Hippocampal formation (tissue), 2 donors: ENCODE measurements at places on chromosomes 12 and 14.

DNA sequence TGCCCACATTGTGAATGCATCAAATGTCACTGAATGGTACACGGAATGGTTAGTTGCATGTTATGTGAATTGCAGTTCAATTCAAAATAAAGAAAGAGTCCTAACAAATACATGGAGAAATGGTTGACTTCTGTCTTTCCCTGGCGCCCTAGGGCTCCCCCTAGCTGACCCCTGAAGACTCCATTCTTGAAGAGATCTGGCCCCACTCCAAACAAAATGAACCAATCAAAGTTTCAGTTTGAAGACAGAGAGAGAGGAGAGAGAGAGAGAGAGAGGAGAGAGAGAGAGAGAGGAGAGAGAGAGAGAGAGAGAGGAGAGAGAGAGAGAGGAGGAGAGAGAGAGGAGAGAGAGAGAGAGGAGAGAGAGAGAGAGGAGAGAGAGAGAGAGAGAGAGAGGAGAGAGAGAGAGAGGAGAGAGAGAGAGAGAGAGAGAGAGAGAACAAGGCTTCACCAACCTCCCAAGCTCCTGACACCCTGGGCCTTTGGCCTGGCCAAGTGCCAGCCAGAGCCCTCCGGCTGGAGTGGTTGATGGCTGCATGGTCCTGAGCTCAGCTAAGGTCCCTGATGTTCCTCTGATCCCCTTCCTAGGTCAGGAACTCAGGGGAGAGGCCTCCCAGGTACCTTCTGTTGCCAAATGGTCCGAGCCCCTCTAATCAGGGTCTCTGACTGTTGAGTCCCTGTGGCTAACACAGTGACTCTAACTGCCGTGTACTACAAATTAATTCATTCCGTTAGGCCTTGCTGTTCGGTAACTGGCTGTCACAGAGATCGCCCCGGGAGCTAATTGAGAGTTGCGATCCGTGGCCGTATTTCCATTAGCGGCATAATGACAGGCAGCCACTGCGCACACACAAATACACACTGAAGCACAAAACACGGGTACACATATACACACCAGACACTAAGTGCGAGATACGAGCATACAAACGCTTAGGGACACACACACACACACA is 188.8 kb downstream of the ESRRB start:
- no peak for DNase-seq

GRCh38 chr12:94725375-94726168 is 75.2 kb upstream of the TMCC3 start:
- no peak for DNase-seq

DNA sequence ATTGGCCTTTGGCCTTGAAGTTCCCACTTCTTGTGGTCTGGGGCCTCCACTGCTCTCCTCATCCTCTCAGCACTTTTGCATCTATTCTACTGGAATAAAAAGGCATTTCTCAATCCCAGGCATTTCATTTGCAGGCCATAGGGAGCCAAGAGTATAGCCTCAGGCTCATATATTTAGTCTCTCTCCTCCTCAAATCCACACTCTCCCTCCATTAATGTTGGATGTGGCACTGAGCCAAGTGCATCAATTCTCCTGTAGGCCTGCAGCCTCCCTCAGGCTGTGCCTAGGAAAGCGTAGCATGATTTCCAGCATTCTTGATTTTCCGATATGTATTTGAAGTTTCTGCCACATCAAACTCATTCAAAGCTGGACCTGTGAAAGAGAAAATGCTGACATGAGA is 211.5 kb upstream of the CPNE8 start:
- no peak for DNase-seq

DNA sequence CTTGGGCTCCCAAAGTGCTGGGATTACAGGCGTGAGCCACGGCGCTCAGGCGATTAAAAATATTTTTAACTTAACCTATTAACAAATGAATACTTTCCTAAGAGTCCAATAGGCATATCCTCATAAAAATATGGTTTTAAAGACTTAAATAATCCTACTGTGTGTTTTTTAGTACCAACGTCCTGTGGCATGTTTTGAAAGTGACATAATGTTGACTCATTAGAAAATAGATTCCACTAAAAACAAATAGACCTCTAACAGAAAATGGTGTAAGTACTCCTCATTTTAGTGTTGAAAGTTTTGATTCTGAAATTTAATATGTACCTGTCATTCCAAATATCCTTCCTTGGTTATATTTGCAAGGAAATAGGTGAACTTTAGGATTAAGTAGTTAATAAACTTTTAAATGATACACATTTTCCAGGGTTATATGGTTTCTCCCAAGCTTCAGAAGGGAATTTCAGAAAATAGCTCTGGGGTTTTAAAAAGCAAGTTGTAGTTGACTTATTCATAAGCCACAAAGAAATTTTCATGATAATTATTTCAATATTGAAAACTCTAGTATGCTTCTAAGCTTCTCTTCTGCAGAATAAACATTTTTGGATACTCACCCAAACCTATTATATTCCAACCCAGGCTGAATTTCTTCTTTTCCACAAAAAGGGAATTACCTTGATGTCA is 12.1 kb upstream of the LUM start:
- no peak for DNase-seq

DNA sequence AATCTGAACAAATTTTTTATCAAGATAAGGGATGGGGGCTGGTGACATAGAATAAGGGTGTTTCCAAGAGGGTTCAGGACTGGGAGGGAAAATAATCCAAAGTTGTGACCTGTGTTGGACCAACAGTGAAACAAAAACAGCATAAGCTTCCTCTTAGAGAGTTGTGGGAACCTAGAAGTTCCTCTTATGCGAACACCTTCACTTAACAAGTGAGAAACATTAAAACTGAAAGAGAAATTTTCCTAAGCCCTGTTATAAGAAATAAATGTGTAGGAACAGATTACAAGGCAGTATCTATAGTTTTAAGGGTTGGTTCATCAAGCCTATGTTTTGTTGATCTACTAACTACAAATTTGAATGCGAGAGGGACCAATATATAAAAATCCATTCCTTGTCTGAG is 58.4 kb downstream of the LLPH start:
- DNase-seq: no peak

DNA sequence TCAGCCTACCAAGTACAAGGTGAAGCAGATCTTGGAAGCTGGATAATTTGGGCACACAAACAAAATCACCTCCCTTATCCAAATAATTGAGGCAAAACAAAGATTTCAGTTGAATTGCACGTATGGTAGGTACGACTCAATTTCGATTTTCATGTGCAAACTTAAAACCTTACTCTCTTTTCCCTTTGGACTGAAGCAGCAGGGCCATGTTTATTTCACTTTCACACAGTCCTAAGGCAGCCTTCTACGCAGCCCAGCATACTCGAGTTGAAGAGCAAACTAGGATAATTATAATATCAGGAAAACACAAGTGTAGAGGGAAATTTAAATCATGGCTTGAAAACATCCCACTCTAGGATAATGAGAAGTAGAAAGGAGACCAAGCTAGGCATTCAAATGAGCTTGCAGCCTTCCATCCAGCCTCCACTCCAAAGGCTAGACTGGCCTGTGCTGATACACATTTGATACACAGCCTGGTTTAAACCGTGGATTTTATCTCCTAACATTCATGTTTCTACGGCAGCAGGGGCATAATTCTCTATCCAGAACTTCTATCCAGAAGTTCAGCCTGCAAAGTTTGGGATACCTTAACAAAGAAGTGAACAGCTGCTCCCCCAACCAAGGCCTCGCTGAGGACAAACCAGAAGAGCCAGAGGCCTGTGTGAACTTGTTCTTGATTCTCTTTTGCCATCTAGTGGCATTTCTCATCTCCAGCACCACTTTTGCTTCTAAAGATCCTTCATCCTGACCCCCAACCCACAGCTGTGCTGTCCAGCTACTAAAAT is 2.4 kb upstream of the RNASE7 start:
- DNase-seq: peak; percentile 89

- DNase-seq: no peak
These were observed 11.7 kb downstream of the HDAC7 start for GRCh38 chr12:47808050-47808449.

GRCh38 chr12:89547101-89547500 is 21.3 kb upstream of the POC1B start:
- DNase-seq: no peak

DNA sequence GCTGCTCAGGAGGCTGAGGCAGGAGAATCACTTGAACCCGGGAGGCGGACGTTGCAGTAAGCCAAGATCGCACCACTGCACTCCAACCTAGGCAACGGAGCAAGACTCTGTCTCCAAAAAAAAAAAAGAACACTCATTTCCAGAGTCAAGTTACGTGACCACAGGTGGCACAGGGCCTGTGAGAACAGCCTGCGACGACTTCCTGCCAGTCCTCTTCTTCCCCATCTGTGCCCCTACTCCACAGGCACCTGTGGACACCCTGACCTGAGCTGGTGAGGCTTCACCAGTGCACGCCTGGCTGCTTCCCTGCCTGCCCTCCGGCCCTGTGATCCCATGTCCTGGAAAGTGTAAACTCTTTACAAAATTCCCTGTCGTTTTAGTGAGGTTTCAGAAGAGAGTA is 77.7 kb downstream of the PPP2R5C start:
- DNase-seq: no peak

DNA sequence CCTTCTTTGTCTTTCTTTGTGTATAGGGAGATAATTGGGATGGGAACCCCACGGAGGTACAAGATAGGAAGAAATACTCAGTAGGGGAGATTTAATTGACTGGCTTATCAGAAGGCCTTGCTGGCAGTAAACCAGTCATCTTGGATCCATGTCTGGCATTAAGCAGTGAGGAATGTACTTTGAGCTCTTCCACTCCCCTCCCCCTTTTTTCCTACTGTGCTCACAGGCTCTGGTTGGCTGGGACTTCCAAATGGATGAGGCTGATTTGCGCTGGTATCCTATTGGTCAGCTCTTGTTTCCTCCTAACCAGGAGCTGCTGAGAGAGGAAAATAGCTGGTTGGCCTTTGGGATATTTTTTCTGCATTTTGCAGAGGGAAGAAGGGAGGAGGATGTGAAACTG is 24.7 kb downstream of the NGDN start:
- DNase-seq: no peak

- DNase-seq: no peak
These were observed 9.8 kb upstream of the MCRS1 start for GRCh38 chr12:49577589-49578315.

DNA sequence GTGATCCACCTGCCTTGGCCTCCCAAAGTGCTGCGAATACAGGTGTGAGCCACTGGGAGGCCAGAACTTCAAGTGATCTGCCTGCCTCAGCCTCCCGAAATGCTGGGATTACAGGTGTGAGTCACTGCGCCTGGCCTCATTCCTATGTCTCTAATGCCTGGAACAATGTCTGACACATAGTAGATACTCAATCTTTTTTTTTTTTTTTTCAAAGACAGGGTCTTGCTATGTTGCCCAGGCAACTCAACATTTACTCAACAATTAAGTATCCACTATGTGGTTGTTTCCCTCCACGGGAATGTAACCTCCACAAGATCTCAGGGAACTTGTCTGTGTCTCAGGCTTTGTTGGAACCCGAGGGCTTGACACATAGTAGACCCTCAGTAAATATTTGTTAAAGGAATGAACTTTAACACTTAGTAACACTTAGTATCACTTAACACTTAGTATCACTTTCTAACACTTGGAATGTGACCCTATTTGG is 3.0 kb upstream of the TMEM120B start:
- DNase-seq: no peak

- DNase-seq: no peak
These were observed 4.6 kb downstream of the ZC3H10 start for GRCh38 chr12:56122637-56123036.

GRCh38 chr14:82079553-82079952 is 545.9 kb upstream of the SEL1L start:
- DNase-seq: no peak

DNA sequence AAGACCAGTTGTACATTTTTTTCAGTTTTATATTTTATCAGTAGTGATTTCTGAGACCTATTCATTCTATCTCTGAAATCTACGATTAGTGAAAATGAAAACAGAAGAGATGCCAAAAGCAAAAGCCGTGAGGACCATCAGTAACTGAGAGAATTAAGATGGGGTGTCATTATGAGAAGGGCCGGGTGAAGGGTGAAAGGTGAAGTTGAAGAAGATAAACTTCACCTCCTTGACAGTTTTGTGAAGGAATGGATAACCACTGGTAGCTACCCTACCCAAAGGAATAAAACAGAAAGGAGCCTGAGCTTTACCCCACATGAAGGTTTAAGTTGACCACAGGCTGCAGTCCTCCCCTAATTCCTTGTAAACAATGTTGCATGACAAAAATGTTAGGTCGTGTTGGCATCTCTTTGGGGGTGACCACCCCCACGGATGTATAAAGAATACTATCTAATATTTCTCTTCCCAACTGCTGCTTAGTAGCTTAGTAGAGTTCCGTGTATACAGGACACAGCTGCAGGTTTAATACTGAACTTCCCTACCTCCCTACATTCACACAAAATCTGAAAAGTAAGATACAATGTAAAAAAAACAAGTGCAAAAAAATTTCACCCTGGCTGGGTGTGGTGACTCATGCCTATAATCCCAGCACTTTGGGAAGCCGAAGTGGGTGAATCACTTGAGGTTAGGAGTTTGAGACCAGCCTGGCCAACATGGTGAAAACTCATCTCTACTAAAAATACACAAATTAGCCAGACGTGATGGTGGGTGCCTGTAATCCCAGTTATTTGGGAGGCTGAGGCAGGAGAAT is 23.9 kb downstream of the GPR19 start:
- no peak for DNase-seq
